8988T (cell line): ENCODE measurements at places on chromosomes 1 and 21.

GRCh38 chr1:32861904-32862695 is 8.6 kb downstream of the FNDC5 start:
- DNase-seq, result no peak

DNA sequence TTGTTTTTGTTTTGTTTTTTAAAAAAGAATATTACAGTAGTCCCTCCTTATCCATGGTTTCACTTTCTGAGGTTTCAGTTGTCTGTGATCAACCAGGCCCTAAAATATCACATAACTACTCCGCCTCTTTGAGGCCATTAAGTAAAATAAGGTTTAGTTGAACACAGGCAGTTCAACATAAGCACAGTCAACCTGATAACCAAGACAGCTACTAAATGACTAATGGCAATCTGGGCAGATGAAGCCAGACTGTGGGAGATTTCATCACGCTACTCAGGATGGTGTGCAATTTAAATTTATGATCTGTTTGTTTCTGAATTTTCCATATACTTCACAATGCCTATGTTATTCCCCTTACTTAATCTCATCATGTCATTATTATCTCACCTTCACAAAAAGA is 30.1 kb downstream of the LDLRAD1 start:
- no peak for DNase-seq

- DNase-seq, result no peak
Observed at GRCh38 chr1:180156201-180156600, 1.5 kb downstream of the QSOX1 start.

- no peak for DNase-seq
Observed at GRCh38 chr1:233357595-233358397, 30.3 kb downstream of the MAP3K21 start.

DNA sequence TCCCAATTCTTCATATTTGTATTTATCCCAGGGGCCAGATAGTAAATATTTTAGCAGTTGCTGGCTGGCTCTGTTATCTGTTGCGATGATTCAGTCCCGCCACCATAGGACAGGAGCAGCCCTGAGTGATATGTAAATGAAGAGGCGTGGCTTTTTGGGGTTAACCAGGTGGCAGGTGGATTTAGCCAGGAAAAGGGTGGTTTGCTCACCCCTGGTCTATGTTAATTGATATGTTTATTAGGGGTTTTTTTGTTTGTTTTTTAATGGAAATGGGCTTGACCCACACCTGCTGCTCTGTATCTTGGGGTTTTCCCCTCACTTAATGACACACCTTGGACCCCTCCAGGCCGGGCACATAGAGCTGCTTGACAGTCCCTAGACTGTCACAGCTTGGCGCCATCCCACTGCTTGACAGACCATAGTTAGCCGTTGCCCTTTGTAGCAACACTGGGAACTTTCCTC is 62.8 kb downstream of the PIK3CD start:
- no peak for DNase-seq

GRCh38 chr1:164704954-164705353 is 146.0 kb downstream of the PBX1 start:
- no peak for DNase-seq

DNA sequence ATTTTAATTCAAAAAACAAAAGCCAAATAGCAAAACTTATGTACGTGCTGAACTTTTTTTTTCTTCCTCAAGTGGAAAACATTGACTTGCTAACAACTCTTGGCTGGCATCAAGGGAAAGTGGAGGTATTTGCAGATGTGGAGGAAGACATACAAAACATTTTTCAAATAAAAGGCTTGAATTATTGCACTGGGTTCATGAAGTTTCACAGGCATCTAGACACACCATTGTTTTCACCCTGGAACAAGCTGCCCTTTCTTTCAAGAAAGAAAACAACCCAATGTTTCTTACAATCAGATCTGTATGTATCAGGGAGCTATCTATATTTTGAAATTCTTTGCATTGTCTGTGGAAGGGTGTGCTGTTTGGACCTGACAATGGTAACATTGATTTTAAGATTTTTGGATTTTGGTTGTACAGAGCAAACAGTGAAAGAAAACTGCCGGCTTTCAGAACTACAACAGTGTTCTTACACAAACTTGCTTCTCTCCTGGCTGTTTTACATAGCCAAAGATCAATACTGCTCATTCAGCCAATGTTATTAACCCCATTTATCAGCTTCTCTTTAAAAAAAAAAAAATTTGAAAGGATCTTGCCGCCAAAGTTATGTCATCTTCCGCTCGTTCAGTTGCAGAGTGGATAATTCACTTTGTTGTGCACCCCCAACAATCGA is 187.7 kb upstream of the FOXD3 start:
- no peak for DNase-seq

DNA sequence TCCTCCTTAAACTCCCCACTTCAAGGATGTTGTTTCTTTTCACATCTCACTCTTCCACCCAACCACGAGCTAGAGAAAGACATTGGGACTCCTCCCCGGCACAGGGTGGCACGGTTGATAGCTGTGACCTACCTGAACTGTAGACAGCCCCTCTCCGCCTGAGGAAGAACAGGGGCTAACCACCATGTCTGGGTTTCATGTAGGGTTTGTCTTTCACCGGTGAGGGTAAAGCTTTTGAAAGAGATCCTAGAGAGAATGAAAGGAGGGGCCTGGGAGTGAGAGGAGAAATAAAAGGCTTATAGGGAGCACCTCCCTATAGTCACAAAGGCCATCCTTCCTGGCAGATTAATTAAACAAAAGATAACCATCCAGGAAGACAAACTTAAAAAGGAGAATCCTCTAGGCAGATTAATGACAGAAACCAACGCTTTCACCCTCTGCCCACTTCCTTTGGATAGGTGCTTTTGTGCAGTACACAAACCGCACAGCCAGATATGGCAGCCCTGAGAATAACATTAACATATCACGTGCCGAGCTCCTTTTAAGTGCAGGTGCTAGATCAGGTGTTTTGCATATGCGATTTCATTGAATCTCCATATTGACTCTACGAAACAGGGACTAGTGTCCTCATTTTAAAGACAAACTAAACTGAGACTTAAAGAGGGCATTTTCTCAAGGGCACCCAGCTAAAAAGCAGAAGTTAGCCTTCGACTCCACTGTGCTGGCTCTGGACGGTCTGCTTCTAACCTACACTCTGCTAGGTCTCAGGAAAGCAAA is 178.1 kb upstream of the RUNX1 start:
- no peak for DNase-seq
